H9 (cell line): ENCODE measurements at places on chromosomes 4 and X.
A peak's percentile ranks its signal among the peaks of the same experiment; 100 is the strongest.

DNA sequence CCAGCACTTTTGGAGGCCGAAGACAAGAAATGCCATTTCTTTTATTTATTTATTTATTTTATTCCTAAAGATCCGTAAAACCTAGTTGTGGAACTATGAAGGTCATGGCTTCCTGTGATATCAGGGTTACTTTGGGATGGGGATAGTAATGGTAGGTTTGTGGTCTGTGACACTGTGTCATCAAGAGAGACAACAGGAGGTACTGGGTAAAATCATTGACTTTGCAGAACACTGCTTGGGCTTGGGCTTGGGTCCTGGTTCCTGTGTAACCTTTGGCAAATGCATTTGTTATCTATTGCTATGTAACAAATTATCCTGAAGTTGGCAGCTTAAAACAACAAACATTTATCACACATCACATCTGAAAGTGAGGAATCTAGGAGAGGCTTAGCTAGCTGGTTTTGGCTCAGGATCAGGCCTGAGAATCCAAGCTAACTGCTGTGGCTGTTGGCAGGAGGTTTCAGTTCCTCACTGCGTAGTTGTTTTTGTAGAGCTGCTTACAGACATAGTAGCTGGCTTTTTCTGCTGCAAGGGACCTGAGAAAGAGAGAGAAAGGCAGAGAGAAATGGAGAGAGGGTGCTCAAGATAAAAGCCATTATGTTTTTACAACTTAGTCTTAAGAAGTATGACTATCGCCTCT, 576.4 kb upstream of the SLIT2 start:
- DNase-seq: no peak
- H3K36me3 ChIP-seq: peaks cover 5% of the 10 kb centered on the region; the same call in 1 of the 2 replicates
- H3K4me3 ChIP-seq: no peak overlapping the region
- H3K27me3 ChIP-seq: no peaks in the 10 kb centered on the region

DNA sequence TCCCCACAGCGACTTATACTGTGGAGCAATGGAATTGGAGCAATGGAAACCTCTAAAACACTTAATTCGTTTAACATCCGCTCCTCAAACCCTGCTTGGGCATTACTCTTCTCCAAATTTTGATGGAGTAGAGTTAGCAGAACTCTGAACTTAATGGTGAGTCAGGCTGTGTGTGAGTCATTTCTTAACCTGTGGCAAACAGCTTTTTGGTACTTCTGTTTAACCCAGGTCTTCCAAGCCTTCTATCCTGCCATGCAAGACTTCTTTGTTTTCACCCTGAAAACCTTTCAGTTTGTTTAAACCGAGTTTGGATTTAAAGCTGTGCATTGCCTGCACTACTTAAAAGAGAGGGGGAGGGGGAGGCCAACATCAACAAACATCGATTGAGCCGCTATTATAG, 3.6 kb upstream of the AMOT start:
- no peak overlapping the region for H3K27ac ChIP-seq
- no peak for DNase-seq
- H3K4me1 ChIP-seq: no peaks in the 10 kb centered on the region

DNA sequence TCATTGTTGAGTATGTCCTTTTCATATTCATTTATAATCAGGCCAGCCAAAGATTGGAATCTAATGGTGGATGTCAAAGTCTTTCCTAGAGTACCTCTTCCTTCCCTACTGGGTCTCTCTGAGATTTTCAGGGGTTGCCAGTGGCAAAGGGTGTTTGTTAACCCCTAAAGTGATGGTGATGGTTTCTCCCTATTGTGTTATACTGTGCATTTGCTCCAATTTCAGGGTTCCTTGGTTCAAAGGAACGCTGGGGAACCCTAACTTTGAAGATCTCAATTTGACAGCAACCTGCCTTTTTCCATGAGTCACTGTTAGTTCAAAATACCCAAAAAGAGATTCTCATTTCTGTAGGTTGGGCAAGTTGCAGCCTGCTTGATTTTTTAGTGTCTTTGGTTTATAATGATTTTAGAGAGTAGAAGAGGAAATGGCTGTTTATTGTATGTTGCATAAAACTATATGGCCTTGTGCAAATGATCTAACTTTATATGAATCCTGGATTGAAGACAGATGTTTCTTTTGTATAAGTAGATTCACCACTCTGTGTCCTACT, 23.0 kb downstream of the GAB1 start:
- H3K4me1 ChIP-seq: peaks cover 11% of the 10 kb centered on the region; the same call in 1 of the 2 replicates
- H3K27ac ChIP-seq: no peak overlapping the region
- 0 out of 2 replicates have a peak, but pooled peaks cover 3% of the 10 kb centered on the region for H3K36me3 ChIP-seq
- no peak for DNase-seq
- no peaks in the 10 kb centered on the region for H3K27me3 ChIP-seq

DNA sequence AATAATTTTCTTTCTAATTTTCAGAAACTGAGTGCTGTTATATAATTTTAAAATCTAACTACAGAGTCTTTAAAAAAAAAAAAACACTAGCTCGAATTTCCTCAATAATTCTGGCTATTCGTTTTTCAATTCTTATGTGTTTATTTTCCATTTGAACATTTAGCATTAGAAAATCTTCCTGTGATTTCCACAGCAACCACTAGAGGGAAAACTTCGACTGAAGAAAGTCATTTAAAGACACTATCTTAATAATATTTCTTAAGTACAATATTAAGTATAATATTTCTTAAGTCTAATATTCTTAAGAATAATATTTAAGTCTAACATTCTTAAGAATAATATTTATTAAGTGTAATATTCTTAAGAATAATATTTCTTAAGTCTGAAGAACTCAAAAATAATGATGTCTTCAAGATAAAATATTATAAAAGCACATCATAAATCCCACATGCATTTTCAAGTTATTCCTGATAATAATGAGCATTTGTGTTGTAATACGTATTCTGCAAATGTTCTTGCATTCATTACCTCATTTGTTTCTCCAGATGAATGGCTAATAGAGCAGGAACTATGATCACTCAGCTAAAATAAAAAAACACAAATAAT, 118.4 kb upstream of the WDR17 start:
- no peak overlapping the region for H3K4me3 ChIP-seq
- no peaks in the 10 kb centered on the region for H3K4me1 ChIP-seq
- H3K27ac ChIP-seq: no peak overlapping the region
- no peaks in the 10 kb centered on the region for H3K36me3 ChIP-seq

DNA sequence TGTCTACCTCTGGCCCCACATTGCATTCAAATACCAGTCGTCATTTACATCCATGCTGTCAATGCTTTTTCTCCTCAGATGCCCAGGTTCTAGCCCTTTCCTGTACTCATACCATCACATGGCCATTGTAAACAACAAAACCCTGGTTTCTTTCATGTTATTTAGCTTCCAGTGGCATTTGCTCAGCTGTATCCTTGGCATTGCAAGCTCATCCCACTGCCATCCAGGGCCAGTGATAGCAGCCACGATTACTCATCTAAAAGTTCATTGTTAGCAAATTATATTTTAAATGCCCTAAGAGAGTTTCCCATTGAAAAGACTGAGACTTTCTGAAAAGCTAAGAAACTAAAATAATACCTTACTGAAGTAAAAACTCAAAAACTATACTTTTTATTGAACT, 34.0 kb downstream of the VEGFC start:
- H3K36me3 ChIP-seq: no peaks in the 10 kb centered on the region
- no peaks in the 10 kb centered on the region; the same call in 1 of the 2 replicates for H3K4me1 ChIP-seq
- H3K27ac ChIP-seq: no peak overlapping the region
- DNase-seq: no peak

DNA sequence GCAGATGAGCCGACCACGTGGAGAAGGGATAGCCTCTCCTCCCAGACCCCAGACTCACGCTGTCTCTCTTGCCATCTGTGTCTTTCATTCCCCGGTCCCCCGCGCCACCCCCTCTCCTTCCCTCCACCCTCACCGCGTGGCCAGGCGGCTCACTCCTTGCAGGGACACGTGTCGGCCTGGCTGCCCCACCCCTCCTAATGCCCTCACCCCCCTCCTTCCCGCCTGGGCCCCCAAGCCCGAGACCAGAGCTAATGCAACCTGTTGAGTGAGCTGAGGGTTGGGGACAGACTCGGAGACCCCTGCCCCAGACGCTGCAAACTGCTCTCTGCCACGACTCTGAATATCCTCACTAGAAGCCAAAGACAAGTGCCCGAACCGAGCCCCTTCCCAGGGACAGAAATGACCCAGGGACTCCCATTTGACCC, 1.8 kb downstream of the SLC38A5 start:
- no peaks in the 10 kb centered on the region for H3K27me3 ChIP-seq
- peak overlapping the region; percentile 90 for H3K4me3 ChIP-seq
- no peak overlapping the region for H3K27ac ChIP-seq
- H3K36me3 ChIP-seq: peaks cover 28% of the 10 kb centered on the region
- H3K4me1 ChIP-seq: peaks cover 4% of the 10 kb centered on the region; the same call in 1 of the 2 replicates

- H3K36me3 ChIP-seq: 0 out of 2 replicates have a peak, but pooled peaks cover 3% of the 10 kb centered on the region
- no peak overlapping the region for H3K4me3 ChIP-seq
- no peak overlapping the region for H3K27ac ChIP-seq
Measured at GRCh38 chrX:22424919-22425318, 152.2 kb downstream of the CBLL2 start.

DNA sequence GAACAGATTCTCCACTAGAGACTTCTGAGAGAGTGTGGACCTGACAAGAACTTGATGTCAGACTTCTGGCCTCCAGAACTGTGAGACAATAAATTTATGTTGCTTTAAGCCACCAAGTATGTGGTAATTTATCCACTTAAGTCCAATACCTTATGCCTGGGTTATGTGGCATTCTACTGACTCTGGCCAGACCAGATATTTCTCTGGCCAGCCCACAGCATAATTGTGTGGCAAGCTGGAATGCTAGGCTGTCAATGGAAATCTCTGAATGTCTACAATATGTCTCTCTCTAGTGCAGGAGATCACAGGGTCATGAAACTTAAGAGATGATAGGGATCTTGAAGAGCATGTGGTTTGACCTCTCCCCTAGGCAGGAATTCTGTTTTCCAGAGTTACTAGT, 251.0 kb downstream of the ZNF674 start:
- H3K27me3 ChIP-seq: no peaks in the 10 kb centered on the region
- H3K4me1 ChIP-seq: no peaks in the 10 kb centered on the region
- H3K4me3 ChIP-seq: no peak overlapping the region
- H3K36me3 ChIP-seq: no peaks in the 10 kb centered on the region
- DNase-seq: no peak

GRCh38 chrX:16155581-16156096, 11.6 kb upstream of the MAGEB17 start:
- H3K4me1 ChIP-seq: peaks cover 2% of the 10 kb centered on the region; the same call in 1 of the 2 replicates
- DNase-seq: no peak
- peaks cover 17% of the 10 kb centered on the region for H3K36me3 ChIP-seq
- H3K27ac ChIP-seq: no peak overlapping the region
- H3K4me3 ChIP-seq: no peak overlapping the region

GRCh38 chrX:57528670-57529255, 63.0 kb upstream of the ZXDB start:
- no peaks in the 10 kb centered on the region; the same call in 2 of the 3 replicates for H3K36me3 ChIP-seq
- H3K27me3 ChIP-seq: no peaks in the 10 kb centered on the region
- no peaks in the 10 kb centered on the region for H3K4me1 ChIP-seq

DNA sequence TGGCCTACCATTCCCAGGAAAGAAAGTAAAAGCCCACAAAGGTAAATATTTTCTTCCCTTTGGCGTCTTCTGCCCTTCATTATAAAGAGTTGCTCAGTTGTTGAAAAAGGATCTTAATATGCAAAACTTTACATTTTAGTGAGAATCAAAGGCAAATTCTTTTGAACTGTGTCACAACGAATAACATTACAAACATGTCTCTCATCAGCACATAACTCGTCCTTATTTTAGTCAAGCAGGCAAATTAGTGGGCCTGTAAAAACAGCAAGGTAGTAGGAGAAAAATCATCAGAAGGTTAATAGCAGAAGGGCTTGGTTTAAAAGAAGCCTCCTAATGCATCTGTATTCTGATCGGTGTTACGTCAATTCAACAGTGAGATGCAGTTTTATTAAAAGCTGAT, 647.3 kb upstream of the DIPK2B start:
- H3K4me3 ChIP-seq: peak overlapping the region; percentile 46
- no peaks in the 10 kb centered on the region for H3K4me1 ChIP-seq

DNA sequence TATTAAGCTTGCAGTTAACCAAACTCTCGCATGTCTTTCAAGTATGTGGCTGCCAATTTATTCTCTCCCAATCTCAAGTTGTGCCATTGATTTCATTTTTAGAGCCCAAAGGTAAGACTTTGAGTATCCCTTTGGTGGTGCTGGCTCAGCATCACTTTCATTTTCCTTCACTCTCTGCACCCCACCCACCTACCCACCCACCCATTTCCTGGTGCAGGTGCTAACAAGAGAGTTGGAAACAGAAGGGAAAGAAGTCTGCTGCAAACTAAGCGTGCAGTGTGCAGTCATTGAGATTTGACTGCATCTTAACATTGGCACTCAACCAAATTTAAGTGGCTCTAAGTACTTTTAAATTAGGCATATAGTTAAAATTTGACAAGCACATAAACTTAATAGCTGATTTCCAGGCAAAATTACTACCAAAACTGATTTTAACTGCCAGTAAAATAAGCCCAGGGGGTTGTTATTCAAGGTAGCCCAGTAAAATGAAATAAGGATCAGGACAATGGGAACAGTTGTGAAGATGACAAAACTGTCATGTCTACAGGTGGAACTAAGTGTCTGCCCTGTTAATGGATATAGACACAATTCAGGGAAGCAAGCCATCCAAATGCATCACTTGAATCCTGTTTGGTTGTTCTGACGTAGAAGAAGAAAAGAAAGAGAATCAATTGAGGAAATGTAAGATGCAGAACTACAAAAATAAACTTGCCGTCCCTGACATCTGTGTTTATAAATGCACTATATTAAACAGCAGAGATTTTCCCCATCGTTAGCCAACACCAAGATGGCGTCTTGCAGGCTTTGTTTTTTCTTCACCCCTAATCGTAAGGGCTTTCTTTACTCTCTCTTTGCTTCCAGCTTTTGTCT, 184.2 kb downstream of the KDR start:
- no peak for DNase-seq
- no peaks in the 10 kb centered on the region for H3K36me3 ChIP-seq
- no peaks in the 10 kb centered on the region for H3K27me3 ChIP-seq
- no peak overlapping the region for H3K4me3 ChIP-seq
- H3K27ac ChIP-seq: no peak overlapping the region
- H3K4me1 ChIP-seq: no peaks in the 10 kb centered on the region

DNA sequence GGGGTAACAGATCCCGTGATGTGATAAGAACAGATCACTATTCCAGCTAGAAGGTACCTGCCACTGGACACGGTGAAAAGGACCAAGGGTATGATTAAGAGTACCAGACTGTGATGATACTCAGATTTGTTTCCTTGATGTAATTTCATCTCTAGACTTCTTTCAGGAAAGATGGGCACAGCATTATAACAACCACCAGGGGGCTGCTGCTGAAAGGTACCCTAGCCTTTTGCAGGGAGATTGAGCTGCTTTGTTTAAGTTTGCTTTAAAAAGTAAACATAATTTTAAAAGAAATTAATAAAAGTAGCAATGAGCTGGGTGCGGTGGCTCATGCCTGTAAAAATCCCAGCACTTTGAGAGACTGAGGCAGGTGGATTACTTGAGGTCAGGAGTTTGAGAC, 145.4 kb downstream of the EMCN start:
- H3K36me3 ChIP-seq: no peaks in the 10 kb centered on the region
- H3K27ac ChIP-seq: no peak overlapping the region
- DNase-seq: no peak
- no peaks in the 10 kb centered on the region for H3K4me1 ChIP-seq
- H3K27me3 ChIP-seq: no peaks in the 10 kb centered on the region
- H3K4me3 ChIP-seq: no peak overlapping the region

GRCh38 chr4:170093973-170094535, 4.3 kb upstream of the AADAT start:
- H3K27me3 ChIP-seq: no peaks in the 10 kb centered on the region
- H3K36me3 ChIP-seq: peaks cover 18% of the 10 kb centered on the region
- no peak overlapping the region for H3K4me3 ChIP-seq
- no peak for DNase-seq
- no peaks in the 10 kb centered on the region for H3K4me1 ChIP-seq

GRCh38 chr4:86950831-86951525, 16.2 kb downstream of the AFF1 start:
- peak overlapping the region; percentile 66 for H3K4me3 ChIP-seq
- peaks cover 11% of the 10 kb centered on the region; the same call in 1 of the 2 replicates for H3K4me1 ChIP-seq
- peaks cover 17% of the 10 kb centered on the region for H3K36me3 ChIP-seq
- H3K27me3 ChIP-seq: no peaks in the 10 kb centered on the region
